ENCODE measurements at places on chromosomes 7 and 10.
A peak's percentile ranks its signal among the peaks of the same experiment; 100 is the strongest.

DNA sequence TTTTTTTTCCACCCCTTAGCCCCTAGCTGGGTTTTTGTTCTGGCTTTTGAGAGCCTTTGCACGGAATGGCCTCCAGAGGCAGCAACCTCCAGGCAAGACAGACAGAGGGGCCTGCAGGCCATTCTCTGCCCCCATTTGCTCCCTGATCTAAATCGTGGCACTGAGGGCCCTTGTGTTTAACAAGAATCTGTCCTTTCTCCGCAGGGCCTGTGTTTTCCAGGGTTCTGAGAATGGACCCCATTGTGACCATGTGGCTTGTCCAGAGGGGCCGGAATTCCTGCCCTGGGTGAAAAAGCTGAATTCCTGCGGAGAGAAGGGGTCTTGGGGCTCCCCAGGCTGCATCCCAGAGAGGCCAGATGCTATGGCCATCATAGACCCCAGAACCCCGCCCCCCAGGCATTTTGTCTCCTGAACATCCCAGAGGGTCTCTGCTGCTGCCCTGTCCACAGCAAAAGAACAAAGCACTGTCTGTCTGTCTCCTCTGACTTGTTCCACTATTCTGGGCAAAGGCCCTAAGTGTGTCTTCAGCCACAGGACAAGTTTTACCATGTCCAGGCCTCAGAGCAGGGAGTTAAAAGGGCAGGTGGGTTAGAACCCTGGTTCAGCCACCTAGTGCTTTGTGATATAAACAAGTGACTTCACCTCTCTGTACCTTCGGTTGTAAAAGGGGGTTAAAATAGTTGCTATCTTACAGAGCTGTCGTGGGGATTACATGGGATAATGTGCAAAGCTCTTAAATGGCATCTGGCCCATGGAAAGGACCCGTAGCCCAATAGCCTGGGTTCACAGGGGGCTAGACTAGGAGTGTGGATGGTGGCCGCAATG is 155.6 kb downstream of the SH3PXD2A start:
- no peak for DNase-seq

- DNase-seq: no peak
Observed at GRCh38 chr10:33328253-33328652, 6.2 kb downstream of the NRP1 start.

- no peak for DNase-seq
Observed at GRCh38 chr7:91326516-91327199, 62.4 kb downstream of the FZD1 start.

DNA sequence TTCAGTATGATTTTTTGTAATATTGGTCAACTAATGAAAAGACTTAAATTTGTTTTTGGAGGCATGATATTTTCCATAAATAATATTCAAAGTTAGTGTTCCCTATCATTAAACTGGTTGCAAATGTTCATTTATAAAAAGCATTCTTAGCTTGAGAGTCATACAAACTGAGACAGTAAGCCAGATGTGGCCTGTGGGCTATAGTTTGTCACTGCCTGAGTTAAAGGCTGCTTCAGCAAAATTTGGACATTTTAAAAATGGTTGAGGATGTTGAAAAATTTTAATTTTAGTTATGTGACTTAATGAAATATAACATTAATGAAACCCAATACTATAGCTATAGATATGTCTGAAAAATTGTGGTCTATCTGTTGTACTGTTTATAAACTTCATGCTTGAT is 180.2 kb upstream of the CACNA2D1 start:
- DNase-seq: no peak

GRCh38 chr7:153902862-153903261 is 149.3 kb upstream of the DPP6 start:
- DNase-seq: peak; percentile 33

DNA sequence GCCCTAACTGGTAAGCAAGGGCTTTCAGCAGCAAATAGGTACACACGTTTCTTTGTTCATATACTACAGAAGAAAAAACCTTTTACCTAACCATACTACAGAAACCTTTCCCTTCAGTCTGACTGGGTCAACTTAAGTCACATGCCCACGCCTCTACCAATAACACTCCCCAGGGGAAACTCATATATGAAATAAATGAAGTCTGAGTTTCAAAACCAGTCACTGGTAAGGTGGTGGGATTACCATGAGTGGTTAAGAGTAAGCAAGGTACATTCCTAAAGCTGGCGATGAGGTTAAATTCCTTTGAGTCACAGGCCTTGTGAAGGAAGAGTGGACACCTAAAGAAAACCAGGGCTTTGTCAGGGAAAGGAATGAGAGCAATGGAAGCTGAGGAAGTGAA is 21.4 kb upstream of the KIF20B start:
- DNase-seq: no peak

DNA sequence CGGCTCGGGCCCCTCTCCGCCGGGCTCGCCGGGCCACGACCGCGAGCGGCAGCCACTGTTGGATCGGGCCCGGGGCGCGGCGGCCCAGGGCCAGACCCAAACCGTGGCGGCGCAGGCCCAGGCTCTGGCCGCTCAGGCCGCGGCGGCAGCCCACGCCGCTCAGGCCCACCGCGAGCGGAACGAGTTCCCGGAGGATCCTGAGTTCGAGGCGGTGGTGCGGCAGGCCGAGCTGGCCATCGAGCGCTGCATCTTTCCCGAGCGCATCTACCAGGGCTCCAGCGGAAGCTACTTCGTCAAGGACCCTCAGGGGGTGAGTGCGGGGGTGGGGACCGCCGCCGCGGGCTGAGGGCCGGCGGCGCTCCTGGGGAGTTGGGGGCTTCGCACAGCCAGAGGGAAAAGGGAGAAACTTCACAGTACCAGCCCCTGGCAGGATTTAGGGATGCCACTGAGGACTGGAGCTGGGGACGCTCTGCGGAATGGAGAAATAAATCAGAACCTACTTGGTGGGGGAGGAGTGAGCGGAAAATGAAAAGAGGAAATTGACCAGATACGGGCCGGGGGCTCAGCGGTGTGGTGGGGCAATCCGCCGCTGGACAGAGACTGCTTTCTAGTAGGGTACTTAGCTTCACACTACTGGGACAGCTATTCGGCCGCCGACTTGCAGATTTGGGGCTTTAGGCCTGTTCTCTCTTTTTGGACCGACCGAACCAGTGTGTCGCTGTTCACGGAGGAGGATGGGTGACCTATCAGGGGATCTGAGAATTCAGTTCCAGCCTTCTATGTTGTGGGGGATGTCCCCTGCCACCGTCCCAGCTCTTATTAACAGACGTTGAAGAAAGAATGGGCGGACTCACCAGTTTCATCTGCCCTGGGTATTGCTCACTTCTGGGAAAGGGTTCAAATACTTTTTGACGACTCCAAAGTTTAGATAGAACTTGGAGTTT is 669 bp downstream of the PI4K2A start:
- peak; percentile 11 for DNase-seq

GRCh38 chr7:115019882-115020605 is 98.2 kb downstream of the MDFIC start:
- no peak for DNase-seq
